Fibroblast of skin of left biceps (primary cell): ENCODE measurements at places on chromosomes 1 and 21.

DNA sequence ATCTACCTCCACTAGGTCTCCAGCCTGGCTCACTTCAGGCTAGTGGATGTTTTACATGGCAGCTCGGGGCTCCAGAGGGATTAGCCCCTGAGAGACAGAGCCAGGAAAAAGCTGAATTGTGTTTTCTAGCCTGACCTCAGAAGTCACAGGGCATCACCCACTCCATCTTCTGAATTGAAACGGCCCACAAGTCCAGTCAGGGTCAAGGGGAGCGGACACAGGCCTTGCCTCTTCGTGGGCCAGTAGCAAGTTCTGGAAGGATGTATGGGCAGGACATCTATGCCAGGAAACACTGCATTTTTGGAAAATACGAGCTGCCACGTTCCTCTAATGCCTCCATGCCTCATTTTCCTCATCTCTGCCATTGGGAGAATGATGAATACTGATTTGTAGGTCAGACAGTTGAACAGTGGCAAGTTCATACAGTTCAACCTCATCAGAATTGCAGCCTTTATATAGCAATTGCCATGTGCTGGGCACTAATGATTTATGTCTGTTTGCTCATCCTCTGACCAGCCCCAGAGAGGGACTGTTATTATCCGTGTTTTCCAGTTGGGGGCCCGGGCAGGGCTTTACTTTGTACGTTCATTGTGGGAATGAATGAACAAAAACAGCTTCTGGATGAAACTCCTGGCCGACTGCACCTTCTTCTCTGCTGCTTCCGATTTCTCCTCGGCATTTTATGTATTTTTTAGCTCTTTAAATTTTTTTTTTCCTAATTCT lies 23.2 kb upstream of the PCBP3 start:
- no peak for DNase-seq

- DNase-seq = no peak
Measured at GRCh38 chr1:79052829-79053449, 46.4 kb upstream of the ADGRL4 start.

- DNase-seq = no peak
Measured at GRCh38 chr1:198171667-198172540, 15.1 kb downstream of the NEK7 start.

GRCh38 chr1:172742599-172743500 lies 83.9 kb downstream of the FASLG start:
- DNase-seq = no peak

DNA sequence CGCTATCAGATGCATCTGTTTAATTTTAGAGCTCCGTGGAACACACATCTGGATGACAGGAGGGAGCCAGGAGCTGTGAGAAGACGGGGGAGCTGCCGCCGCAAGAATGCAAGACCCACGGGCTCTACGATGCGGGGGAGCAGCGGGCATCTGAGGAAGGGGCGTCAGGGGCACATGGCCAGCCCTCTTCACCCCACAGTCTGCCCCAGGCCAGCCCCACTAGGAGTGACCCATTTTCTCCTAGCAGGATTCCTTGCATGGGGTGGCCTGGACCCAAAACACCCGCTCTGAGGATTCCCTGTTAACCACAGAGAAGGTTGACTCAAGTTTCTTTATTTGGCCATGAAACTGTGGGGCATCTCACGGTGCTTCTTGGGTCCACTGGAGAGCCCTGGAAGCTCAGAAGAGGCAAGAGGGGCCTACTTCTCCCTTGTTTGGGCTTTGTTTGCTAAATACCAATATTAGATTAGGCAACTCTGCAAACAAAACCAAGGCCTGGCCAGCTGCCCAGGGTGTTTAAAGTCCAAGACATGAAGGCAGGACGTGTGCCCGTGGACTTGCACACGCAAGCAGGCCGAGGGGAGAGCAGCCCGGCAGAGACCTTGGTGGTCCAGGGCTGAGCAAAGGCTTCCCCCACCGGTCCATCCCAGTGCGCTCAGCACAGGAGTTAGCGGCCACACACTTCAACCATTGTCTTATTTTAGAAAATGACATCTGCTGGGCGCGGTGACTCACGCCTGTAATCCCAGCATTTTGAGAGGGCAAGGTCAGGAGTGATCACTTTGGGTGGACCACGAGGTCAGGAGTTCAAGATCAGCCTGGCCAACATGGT lies 89.8 kb downstream of the DHRS3 start:
- DNase-seq = no peak

DNA sequence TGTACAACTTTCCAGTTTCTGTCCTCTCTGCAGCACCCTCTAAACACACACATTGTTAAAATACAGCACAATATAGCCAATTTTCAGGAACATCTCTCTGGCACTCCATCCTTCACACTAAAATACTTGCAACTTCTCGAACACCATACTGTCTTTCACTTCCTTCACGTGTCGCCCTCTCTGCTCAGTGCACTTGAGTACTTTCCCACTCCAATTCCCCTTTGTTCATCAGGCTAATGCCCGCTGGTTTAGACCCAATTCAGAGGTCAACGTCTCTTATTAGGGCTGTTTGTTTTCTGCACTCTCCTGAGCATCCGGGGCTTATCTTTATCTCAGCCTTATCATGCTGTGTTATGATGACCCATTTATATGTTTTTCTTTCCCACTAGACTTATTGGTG lies 238.2 kb upstream of the SGIP1 start:
- no peak for DNase-seq

GRCh38 chr1:159175571-159175970 lies 4.2 kb downstream of the CADM3 start:
- no peak for DNase-seq
